MCF 10A (cell line): ENCODE measurements at places on chromosomes 7 and 10.

DNA sequence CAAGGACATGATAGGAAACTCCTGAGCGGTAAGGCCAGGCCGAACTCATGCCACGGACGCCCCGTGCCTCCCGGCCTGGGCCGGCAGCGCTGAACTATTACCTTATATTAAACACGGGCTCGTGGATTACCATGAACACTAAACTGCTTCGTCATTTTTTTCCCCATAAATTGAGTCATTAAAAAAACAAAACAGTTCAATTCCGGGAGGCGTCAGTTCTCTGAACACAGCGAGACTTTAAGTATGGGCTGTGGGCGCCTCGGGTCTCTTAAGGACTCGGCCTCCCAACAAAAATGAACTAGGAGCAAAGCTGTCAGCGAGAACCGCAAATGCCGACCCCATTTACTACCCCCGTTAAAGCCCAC, 519 bp downstream of the PITRM1 start:
- DNase-seq, result peak; percentile 68

DNA sequence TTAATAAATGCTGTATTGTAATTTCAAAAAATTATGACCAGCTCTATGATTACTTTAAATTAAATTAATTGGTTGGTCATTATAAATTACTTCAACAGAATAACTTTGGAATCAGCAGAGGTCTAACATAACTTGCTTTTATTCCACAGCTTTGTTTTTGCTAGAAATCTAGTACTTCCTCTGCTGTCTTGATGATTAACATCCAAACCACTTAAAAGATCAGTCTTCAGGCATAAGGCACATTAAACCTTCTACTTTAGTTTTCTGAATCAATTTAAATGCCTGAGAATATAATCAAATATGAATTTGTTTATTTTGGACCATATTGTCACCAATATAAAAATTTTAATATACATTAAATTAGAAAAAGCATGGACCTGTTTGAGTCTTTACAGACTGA, 465.3 kb downstream of the ARL4A start:
- DNase-seq, result no peak

- no peak for DNase-seq
Observed at GRCh38 chr7:101912716-101913110, 95.3 kb downstream of the CUX1 start.

DNA sequence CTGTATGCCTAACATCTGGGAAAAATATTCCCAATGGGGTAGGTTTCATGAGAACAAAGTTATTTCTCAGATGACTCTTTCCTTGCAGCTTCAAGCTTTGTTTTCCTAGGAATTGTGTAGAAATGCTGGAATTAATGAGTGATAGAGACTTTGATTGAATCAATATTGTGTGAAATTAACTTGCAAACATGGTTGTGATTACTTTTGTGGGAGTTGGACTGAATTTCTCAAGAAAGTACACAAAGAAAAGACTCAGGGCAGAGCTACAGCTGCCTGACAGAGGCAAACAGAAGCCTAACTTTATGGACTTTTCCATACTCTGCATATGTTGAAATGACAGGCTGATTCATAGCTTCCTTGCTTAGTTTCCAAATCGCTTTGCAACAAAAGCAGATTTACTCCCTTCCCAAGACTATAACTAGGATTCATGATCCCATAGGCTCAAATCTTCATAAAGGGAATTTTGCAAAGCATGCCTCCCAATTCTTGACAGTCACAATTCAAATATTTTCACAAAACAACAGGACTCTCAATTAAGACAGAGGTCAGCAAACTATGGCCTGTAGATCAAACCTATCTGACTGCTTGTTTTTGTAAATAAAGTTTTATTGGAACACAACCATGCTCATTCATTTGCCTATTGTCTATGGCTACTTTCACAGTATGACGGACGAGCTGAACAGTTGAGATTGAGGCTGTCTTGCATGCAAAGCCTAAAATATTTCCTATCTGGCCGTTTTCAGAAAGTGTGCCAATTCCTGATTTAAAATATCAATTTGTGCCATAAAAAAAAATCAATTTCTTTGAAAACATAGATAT, 27.6 kb downstream of the NRP1 start:
- DNase-seq, result peak; percentile 71

DNA sequence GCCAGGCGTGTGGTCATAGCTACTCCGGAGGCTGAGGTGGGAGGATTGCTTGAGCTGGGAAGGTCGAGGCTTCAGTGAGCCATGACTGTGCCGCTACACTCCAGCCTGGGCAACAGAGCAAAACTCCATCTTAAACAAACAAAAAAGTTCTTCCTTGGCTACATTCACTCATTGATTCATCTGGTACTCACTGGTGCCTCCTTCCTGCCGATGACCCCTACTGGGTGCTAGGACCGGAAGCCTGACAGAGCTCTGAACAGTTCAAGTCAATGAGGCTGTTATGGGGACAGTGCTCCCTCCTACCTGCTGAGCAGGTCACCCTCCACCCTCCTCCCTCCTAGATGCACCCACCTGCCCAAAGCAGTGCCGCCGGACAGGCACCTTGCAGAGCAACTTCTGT, 4.9 kb downstream of the PCOLCE start:
- no peak for DNase-seq

DNA sequence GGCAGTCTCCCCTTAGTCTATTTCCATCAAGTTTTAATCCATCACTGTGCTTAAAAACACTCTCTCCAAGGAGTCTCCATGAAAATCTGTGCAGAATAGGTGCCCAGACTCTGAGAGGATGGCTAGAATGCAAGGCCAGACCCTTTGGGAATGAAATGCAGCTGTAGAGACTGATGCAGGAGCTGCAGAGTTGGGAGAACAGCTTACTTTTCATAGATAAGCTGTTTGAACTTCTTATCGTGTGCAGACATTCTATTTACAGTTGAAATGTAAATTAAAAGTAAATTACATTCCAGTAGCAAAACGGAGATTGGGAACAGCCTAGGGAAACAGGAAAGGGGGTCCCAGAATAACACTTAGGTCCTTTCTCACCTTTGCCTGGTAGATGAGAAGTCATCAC, 14.9 kb downstream of the ZNF22 start:
- no peak for DNase-seq

DNA sequence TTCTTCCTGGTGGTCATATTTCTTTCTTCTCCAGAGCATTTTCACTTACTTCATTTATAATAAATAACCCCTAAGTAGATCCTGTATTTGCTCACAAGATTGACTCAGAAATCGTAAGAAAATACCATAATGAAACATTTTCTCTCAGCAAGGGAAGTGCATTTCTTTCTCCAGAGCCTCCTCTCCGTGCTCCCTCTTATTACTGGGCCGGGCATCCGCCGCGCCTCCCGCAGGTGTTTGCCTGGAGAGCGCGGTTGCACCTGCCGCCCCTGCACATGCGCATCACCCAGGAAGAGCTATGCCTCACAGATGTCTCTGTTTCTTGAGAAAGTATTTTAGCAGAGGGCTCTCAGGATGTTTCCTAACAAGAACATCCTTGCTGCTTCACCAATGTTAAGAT, 509.2 kb downstream of the TCERG1L start:
- no peak for DNase-seq

DNA sequence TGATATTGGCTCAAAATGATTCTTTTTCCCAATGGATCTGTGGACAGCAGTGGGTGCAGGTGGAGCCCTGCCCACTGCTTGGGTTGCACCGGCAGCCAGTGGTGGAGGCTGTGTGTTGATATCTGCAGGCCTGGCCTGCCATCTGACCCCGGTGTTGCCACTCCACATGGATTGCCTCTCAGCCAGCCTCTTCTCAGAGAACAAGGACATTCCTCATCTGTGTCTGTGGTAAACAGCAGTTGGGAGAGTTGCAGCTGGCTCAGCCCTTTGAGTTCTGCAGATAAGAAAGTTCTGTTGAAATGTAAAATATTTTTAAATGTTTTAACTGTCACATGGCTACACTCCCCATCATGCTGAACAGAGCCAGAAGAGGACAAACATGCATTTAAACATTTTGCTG, 374.9 kb upstream of the CELF2 start:
- DNase-seq, result no peak

- no peak for DNase-seq
Observed at GRCh38 chr10:58631715-58632114, 119.0 kb downstream of the BICC1 start.

DNA sequence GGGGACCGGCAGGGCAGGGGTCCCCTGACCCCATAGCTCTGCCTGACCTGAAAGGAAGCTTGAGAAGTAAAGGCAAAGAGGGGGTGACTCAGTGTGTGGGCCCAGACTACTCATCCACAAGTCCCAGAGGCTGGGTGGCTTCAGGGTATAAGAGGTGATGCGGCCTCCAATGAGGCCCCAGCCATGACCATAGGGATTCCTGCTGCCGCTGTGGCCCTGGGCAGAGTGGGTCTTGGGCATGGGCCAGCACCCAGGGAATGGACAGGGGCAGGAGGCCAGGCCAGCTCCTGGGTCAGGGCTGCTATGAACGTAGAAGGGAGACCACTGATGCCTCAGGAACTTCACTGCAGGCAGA, 64.4 kb upstream of the EBF3 start:
- DNase-seq, result no peak
